ENCODE measurements at places on chromosomes 16 and 17.

- no peak for DNase-seq
These were observed 33.7 kb upstream of the NUDT16L1 start for GRCh38 chr16:4659363-4660353.

- DNase-seq = no peak
These were observed 13.9 kb downstream of the ARL2BP start for GRCh38 chr16:57258910-57259475.

- no peak for DNase-seq
These were observed 43.1 kb upstream of the GSG1L start for GRCh38 chr16:28106467-28107215.

DNA sequence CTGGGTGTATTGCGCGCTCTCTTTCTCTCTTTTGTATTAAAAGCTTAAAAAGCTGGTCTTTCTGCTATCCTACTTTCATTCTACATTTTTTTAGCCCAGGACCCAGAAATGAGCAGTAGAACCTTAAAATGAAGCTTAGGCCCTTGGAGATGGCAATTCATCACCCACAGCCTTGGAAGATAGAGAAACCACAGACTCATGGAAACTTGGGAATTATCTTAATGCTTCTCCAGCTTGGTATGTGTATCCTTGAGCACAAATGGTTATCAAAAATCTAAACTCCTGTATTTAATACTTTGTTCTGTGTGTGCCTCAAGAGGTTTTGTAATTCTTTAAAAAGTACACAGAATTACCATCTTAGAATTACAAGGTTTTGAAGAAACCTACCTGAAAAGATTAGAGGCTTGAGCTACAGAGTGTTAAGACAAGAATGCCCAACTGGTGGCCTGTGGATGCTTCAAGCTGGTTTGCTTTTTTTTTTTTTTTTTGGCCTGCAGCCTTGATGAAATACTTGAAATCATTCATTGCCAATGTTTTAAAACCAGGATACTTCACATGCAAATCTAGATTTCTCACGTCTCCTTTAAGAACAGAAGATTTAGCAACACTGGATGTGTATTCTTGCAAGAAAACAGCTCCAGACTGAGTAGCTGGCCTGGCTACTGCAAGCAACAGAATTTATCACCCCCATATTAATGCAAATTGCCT is 105.0 kb downstream of the XYLT1 start:
- DNase-seq = no peak

DNA sequence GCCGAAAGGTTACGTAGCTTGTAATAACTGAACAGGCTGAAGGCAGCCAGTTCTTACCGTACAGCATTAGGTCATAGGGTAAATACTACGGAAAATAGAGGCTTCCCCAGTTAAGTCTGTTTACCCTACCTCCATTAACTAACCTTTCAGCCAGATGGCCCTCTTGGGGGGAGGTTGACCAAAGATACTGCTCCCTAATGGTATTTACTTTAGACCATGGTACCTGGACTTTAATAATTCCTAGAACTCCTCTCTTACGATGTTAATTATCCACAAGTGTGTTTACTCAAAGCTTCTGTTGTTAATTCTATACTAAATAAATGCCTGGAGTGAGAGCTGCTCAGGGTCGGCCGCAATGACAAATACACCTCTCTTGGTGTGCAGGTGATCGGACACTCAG is 9.8 kb upstream of the ADAT1 start:
- no peak for DNase-seq

Data from stimulated activated CD8-positive, alpha-beta memory T cell treated with anti-CD3 and anti-CD28 coated beads, Interleukin-2, amount 100 ng/mL, for 48 hours (primary cell).